ENCODE measurements at places on chromosomes 2 and 18.

DNA sequence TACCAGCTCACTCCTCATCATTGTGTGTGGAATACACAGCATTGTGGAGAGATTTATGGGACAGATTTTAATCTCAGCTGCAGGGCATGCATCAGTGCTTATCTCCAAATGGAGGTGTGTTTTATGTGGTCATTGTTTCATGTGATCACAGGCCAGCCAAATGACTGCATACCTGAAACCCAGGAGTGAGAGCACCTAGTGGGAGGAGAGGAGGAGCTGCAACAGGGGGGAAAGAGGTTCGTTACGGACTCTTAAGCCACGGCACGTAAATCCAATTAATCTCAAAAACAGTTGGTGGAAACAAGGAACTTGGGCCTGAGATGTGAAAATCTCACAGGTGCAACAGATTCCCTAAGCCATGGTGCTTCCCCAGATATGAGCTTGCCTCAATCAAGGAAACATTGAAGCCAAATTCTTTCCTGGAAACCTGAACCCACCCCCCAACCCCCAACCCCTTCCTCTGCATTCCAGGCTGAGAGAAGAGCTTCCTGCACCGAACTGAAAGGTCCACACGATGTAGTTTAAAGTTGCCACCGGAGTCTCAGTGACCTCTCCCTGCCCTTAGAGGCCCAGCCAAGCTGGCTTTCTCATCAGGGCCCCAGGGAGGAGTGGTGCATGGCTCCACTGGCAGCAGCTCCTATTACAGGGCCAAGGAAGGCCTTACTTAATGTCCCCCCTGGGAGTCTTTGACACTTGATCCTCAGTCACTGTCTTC lies 167.4 kb downstream of the C1D start:
- no peak for DNase-seq

- DNase-seq: no peak
Measured at GRCh38 chr2:54683596-54683995, 39.9 kb upstream of the EML6 start.

- DNase-seq: no peak
Measured at GRCh38 chr2:178550352-178550751, 70.1 kb downstream of the PLEKHA3 start.

GRCh38 chr2:226800941-226801784 lies 1.5 kb upstream of the IRS1 start:
- DNase-seq: peak; percentile 87

GRCh38 chr2:229137639-229138038 lies 133.4 kb downstream of the PID1 start:
- no peak for DNase-seq

DNA sequence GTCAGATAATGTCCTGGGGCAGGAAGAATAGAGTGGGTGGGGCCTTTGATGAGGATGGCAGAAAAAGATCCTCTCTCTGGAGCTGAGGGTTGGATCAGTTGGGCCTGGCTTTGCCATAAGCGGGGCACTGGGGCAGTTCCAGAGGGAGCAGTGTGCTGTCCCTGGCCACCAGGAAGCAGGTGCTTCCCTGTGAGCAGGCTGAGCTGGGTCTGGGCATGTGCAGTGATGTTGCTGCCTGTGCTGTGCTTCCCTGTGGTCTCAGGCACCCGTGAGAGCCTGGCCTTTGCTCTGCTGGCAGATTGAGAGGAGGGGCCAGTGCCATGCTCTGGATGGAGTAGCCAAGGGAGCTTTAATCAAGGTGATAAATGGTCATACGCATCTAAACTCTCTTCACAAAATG lies 14.6 kb upstream of the NPPC start:
- no peak for DNase-seq

DNA sequence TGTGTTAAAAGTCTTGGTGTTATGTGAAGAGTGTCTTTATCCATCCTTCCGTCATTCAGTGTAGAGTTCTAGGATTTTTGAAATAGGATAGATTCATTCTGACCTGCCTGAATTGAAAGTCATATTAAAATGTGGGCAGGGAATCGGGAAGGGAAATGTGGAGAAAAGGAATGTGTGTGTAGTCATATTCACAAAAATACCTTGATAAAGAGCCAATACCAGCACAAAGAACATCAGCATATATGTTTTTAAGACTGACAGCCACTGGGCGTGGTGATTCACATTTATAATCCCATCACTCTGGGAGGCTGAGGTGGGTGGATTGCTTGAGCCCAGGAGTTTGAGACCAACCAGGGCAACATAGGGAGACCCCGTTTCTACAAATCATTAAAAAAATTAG lies 188.1 kb downstream of the CAMKMT start:
- DNase-seq: no peak

DNA sequence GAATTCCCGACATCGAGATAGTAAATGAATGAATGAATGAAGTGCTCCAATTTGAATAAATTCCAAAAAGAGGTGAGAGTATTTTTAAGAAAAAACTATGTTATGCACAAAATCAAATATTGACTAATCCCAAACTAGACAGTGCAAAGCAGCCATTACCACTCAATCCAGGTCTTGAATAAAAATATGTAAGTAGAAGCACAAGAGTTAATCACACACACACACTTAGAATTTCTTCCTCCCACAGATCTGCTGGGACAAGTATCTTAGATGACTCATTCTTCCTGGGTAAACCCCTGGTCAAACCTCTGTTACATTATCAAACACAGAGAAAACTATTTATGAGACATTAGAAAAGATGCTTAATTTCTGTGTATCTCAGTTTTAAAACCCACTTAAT lies 102.0 kb downstream of the PLA2R1 start:
- no peak for DNase-seq

DNA sequence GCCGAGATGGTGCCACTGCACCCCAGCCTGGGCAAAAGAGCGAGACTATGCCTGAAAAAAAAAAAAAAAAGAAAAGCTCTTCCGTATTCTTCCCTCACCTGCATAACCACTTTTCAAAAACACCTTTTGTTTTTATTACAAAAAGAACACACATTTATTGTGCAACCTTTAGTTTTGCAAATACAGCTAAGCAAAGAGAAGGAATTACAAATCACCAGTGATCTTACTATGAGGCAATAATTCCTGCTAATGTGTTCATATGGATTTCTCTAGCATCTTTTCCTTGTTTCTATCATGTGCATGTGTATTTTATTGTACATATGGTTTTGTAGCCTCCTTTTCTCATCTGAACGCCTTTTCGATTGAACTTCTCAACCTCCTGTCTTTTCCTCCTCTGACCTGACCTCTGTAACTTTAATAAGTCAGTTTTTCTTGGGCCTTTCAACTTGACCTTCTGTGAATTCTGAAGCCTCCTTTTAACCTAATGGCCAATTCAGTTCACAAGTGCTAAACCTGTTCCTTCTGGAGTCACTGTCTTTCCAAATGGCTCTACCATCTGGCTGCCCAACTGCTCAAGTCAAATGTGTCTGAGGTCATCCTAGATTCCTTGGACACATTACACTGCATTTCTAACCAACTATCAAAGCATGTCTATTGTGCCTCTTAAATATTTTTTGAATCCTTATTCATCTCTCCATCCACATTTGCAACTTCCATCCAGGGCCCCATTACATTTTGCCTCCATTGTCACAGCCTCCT lies 59.1 kb upstream of the DAPL1 start:
- no peak for DNase-seq

- no peak for DNase-seq
Measured at GRCh38 chr2:42770288-42771131, 6.6 kb upstream of the OXER1 start.

GRCh38 chr2:231854616-231855125 lies 68.4 kb downstream of the COPS7B start:
- DNase-seq: no peak

DNA sequence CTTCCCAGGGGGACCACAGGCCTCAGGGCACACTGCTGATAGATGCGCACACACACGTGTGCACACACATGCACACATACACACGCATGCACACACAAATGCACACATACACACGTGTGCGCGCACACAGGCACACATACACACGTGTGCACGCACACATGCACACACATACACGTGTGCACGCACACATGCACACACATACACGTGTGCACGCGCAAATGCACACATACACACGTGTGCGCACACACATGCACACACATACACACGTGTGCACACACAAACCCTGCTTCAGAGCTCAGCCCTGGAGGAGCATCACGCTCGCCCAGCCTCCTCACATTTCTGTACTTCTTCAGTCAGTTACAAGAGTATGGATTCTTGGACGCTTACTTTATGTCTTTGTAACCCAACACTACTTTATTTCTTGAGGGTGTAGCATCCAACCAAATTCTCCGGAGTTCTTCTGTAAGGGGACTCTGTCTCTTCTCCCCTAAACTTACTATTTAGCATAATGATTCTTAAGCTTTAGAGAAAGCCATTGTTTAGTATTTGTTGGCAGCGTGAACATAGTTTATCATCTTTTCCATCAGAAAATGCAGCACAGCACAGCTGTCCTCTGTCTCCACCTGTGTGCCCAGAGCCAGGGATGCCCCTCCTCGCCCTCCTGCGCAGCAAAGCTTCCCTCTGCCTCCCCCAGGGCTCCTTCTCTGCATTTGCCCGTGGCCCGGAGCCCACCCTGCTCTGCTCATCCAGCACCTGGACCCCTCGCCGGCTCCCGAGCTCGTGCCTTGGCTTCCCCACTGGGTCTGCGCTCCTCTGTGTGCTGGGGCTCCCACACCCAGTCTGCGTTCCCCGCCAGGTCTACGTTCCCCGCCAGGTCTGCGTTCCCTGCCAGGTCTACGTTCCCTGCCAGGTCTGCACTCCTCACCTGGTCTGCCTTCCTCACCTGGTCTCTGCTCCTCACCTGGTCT lies 74.4 kb upstream of the CTDP1 start:
- peak; percentile 1 for DNase-seq

DNA sequence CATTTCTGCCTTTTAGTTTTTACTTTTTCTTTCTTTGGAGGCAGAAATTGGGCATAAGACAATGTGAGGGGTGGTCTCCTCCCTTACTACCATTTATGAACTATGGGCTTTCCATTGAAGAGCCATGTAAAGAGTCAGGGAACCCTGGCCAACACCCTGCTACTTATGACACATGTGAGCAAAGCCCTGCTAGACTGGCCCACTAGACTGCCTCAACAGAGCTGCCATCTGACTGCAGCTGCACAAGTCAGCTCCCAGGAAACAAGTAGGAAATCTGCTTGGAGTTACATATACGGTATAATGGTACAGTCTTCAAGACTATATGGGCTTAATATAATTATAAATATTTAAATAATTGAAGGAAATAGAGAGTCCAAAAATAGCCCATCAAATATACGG lies 816.8 kb downstream of the TRIB2 start:
- DNase-seq: no peak

- DNase-seq: no peak
Measured at GRCh38 chr2:134146620-134147019, 107.3 kb upstream of the MGAT5 start.

GRCh38 chr2:48600204-48600813 lies 17.3 kb upstream of the GTF2A1L start:
- DNase-seq: no peak

DNA sequence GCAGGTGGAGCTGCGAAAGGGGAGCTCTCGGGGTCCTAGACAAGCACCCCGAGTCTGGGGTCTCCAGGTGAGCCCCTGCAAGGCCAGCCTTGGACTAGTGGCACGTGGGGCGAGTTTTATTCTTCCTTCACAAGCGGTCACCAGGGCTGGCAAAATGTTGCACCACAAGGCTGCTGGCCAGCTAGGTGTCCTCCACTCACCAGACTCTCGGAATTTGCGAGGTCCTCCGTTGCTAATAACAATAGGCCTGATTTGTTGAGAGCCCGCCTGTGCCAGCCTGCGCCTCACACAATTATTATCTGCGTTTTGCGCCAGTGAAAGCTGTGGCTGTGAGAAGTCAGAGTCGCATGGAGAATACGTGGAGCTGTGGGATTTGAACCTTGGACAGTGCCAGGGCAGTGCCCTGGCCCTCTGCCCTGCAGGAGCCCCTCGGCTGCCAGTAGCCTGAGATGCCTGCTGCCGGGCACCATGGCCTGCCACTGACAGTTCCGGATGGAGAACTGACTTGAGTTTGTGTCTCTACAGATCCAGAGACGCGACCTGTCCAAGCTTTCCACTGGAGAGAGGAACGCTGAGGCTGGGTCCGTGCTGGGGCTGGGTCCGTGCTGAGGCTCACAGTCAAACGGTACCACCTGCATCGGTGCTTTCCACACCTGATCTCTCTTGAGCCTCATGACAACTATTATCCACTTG lies 77.6 kb upstream of the ODC1 start:
- DNase-seq: no peak

- no peak for DNase-seq
Measured at GRCh38 chr2:119522671-119523070, 1.6 kb downstream of the SCTR start.

- no peak for DNase-seq
Measured at GRCh38 chr2:20579866-20580265, 71.0 kb downstream of the HS1BP3 start.

- no peak for DNase-seq
Measured at GRCh38 chr2:116510117-116510671, 1304.3 kb upstream of the DDX18 start.

GRCh38 chr2:1601067-1601412 lies 143.3 kb downstream of the PXDN start:
- DNase-seq: peak; percentile 18

DNA sequence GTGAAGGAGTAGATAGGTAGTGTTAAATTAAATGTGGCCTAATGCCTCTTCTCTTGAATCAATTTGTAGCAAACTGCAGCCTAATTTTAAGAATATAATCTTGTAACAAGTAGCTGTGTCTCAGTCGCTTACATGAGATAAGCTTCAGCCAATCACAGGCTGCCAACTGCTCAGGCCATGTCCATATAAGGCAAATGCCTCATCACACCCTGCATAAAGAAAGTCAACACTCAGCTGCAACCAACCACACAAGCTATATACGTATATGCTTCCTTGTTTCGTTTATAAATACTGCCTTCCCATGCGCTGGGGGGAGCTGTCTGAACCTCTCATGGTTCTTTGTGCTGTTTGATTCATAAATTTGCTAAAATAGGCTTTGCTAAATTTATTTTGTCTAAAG lies 476.3 kb downstream of the TRIB2 start:
- DNase-seq: no peak

- no peak for DNase-seq
Measured at GRCh38 chr2:36528766-36529392, 69.1 kb downstream of the FEZ2 start.

DNA sequence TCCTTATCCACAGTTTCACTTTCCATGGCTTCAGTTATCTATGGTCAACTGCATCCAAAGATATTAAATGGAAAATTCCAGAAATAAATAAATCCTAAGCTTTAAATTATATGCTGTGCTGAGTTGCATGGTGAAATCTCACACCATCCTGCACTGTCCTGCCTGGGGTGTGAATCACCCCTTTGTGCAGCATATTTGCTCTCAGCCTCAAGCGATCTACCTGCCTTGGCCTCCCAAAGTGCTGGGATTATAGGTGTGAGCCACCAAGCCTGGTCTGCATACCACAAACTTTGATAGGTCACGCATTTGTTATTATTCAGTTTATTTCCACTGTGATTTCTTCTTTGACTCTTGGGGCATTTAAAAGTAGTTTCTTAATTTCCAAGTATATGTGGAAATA lies 117.2 kb downstream of the SPIRE1 start:
- no peak for DNase-seq

- DNase-seq: no peak
Measured at GRCh38 chr18:41370740-41371139, 584.3 kb upstream of the PIK3C3 start.

All from left colon (tissue), 2 donors.